ENCODE measurements at places on chromosomes 2 and 18.

DNA sequence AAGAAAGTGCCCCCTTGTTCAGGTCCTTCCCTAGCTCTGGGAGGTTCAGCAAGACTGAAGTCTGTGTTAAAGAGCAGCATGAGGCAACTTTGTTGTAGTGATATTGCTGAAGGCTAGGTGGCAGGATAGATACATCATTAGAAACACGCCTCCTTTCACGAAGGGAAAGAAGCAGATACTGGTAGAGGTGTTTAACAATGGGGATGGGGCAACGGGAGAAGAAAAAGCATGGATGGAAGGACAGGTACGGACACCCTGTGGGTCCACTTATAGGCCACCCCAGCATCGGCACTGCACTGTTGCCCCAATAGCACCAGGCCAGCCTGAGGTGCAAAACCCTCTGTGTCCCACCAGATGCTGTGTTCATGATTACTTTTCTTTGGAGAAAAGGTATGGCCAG lies 3.5 kb upstream of the IGFBP5 start:
- no peak for DNase-seq

GRCh38 chr2:3024401-3024935 lies 353.1 kb downstream of the EIPR1 start:
- no peak for DNase-seq

DNA sequence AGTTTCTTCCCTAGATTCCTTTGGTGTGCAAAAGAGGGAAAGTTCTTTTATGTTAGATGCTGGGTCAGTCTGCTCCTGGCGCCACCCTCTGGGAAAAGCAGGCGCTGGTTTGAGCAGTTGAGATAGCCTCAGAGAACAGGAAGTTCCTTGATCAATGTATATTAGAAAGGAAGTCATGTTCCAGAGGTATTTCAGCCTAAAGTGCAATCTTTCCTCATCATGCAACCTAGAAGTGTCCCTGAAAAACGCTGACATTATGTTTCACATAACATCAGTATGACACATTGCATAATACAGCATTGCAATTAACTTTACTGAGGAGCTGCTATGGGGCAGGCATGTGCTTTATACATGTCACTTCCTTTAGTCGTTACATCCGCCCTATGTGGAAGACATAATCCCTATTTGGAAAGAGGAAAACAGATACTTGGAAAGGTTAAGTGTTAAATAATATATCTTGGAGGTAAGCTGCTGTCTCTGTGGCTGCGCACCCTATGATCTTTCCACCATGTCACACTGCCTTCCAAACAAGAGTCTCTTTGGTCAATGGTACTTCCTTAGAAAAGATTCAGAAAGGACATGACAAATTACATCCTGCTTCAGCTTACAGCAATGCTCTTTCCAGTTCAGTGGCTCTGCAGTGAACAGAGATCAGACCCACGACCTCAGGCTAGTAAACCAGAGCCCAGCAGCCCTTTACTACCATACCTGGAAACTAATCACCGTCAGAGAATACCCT lies 369.7 kb downstream of the RAD51AP2 start:
- DNase-seq: no peak

GRCh38 chr2:152095146-152095545 lies 3.7 kb downstream of the CACNB4 start:
- no peak for DNase-seq

DNA sequence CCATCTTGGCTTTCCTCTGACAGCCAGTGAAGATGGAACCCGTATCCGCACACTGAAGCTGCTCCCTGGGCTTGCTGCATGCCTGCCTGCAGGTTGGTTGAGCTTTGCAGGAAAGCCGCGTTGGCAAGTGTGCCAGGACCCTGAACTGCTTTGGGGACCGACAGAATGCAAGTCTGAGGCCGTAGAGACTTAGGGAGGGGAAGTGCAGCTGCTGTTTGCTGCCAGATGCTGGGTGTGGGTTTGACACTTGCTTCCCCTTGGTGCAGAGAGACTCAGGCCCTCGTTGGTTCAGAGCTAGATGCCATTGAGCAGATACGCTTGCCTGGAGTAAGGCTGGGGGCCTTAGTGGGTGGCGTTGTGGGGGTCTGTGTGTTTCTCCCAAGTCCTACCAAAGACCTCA lies 13.1 kb upstream of the PHLPP1 start:
- DNase-seq: no peak

DNA sequence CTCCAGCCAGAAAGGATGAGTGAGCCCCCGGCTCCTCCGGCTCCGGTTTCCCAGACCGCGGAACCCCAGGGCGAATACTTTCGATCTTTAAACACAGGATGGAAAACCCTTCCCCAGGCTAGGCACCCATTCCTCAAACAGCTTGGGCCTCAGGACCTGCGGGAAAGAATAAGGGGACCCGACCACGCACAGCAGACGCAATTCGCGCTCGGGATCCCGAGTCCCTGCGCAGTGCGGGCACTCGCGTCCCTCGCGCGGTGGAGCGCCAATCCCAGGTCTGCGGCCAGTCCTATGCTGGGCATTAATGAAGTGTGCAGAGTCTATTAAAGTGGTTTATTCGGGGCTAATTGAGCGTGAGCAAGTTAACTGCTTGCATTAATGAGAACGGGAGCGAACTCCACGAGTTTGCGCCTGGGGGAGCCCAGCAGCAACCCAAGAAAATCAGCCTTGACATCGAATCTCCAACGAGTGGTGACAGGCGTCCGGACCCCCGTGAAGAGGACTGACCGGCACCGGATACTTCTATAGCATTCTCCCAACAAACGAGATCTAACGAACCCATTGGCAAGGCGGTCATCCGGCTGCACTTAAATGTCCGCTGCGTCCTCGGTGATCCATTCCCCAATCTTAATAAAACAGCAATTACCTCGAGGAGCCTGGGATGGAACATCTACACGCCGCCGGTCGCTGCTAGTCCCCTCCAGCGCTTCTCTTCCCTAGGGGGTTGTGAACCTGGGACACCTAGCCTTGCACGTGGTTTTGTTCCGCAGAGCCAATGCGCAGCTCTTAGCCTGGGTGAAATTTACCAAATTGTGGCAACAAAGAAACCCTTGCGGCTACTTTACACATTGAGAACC lies 1.6 kb downstream of the OSR1 start:
- no peak for DNase-seq

GRCh38 chr2:216081012-216081411 lies 597 bp downstream of the PECR start:
- no peak for DNase-seq

DNA sequence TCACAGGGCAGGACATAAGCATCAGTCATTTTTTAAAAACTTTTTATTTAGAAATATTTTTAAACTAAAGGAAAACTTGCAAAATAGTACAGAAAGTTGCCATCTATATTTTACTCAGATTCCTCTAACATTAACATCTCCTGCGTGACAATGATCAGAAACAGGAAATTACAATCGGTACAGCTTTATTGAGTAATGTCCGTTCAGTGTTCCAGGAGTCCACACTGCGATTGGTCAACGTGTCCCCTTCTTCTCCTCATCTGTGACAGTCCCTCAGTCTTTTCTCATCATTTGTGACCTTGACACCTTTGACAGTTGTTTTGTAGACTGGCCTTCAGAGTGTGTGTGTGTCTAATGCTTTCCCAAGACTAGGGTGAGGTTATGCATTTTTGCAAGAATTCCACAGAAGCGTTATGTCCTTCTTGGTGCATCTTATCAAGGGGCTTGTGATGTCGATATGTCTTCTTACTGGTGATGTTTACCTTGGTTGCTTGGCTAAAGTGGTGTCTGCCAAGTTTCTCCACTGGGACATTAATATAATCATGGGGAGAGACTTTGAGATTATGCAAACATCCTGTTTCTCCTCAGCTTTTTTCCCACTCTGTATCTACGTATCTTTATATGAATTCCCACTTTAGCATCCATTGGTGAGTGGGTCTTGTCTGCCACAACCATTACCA lies 21.4 kb upstream of the TMEM177 start:
- DNase-seq: no peak

GRCh38 chr2:190090148-190090547 lies 27.6 kb upstream of the MSTN start:
- DNase-seq: no peak

- DNase-seq: no peak
These were observed 74.2 kb upstream of the MBOAT2 start for GRCh38 chr2:9077691-9078090.

DNA sequence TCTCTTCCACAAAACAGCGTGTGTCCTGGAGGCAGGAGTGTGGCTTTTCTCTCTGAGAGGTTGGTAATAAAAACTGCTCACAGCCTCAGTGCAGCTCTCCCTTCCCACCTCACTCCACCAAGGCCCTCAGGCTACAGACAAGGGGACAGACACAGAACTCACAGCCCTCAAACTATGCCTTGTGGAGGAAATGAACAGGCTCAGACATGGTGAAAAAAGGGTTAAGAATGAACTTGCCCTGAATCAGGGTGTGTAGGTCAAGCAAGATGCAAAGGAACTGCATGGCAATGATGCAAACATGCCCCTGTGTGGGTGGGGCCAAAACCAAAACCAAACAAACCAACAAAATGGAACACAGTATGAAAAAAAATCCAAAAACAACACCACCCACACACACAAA lies 125.8 kb downstream of the GALNT14 start:
- no peak for DNase-seq

DNA sequence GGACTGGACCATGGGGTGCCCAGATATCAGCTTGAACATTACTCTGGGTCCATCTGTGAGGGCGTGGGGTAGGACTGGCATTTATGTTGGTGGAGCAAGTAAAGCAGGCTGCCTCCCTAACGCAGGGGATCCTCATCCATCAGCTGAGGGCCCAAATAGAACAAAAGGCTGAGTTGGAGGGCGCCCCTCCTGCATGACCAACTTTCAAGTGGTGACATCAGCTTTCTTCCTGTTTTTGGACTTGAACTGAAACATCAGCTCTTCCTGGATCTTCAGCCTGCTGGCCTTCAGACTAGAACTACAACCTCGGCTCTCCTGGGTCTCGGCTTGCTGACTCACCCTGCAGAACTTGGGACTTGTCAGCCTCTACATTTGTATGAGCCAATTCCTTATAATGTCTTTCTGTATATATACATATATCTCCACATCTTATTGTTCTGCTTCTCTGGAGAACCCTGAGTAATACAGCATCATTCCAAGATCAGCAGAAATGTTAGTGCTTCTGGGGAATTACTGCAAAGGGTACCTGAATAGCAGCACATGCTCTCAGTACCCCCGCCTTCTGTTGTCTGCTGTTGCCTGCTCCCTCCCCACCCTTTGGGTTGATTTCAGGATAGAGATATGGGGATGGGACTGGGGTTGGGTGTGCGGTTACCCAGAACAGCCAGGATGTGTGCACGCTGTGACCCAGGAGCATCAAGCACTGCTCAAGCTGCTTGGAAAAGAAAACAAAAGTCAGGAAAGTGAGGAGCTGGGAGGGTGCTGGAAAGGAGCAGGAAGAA lies 20.0 kb downstream of the TMEM127 start:
- no peak for DNase-seq

DNA sequence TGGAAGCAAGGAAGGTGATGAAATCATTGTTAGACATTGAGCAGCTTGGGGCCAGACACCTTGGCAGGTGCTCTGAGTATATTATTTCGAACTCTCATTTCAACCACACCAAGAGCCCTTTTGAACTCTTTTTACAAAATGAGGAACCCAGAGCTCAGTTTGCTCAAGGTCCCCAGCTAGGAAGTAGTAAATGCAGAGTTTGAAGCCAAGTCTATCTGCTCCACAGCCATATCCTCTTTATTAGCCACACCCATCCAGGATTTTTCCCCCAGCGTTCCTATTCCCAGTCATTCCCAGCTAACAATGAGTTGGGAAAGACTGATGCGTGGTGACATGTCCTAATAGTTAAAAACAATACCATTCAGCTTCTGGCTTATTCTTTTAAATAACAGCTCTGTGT lies 40.2 kb downstream of the SEMA4F start:
- DNase-seq: no peak

GRCh38 chr2:64534363-64534762 lies 10.2 kb downstream of the AFTPH start:
- DNase-seq: no peak

- no peak for DNase-seq
These were observed 230.2 kb downstream of the KCNE4 start for GRCh38 chr2:223282221-223282620.
